Glutamatergic neuron (in vitro differentiated cells): ENCODE measurements at places on chromosomes 12 and 14.

DNA sequence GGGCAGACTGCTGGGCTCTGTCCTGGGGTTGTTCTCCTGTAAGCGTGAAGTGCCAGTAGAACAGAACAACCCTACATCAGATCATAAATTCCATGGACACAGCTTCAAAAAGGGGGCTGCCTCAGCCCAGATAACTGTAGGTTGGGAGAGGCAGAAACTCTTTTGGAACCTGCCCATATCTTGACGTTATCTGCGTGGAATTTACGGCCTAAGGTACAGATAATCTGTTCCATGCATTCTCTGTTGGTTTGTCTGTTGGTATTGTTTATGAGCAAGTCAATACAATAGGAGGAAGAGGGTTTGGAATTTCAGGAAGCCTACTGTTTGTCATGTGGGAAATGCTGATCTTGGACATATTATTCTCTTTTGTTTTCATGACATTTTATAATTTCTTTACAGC lies 36.7 kb downstream of the SLC25A47 start:
- DNase-seq, result no peak
- no peak overlapping the region for H3K27ac ChIP-seq
- no peaks in the 10 kb centered on the region for H3K27me3 ChIP-seq

GRCh38 chr12:74339211-74339610 lies 198.4 kb upstream of the ATXN7L3B start:
- no peaks in the 10 kb centered on the region for H3K36me3 ChIP-seq
- no peak for DNase-seq
- H3K4me3 ChIP-seq, result no peak overlapping the region
- no peaks in the 10 kb centered on the region for H3K4me1 ChIP-seq
- H3K27me3 ChIP-seq, result no peaks in the 10 kb centered on the region

GRCh38 chr12:107320929-107321631 lies 227.7 kb upstream of the CRY1 start:
- peaks cover 11% of the 10 kb centered on the region for H3K4me1 ChIP-seq
- peak overlapping the region; percentile 22 for H3K27ac ChIP-seq
- peaks cover 26% of the 10 kb centered on the region for H3K27me3 ChIP-seq
- peak overlapping the region; percentile 94 for H3K4me3 ChIP-seq
- peak; percentile 31 for DNase-seq

DNA sequence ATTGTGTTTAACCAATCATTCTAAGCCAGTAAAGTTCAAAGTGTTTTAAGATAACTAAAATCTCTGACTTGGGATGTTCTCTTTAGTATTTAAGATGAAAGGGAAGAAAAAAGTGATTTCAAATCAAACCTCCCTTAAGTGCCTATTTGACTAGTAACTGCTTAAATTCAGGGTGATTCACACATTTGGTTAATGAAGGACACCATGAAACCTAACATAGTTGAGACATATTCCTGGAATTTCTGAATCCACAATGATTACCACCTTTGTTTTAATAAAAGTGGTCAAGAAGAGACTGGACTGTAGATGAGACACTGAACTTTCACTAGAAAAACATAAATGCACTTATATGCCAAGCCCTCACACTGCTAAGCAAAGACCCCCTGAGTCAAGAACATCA lies 138.7 kb downstream of the MED13L start:
- H3K4me3 ChIP-seq, result no peak overlapping the region
- H3K27me3 ChIP-seq, result peaks cover 4% of the 10 kb centered on the region
- no peaks in the 10 kb centered on the region for H3K36me3 ChIP-seq
- DNase-seq, result no peak
- no peak overlapping the region for H3K27ac ChIP-seq
- peaks cover 10% of the 10 kb centered on the region for H3K4me1 ChIP-seq

GRCh38 chr14:33811721-33812120 lies 139.2 kb downstream of the EGLN3 start:
- H3K4me1 ChIP-seq, result no peaks in the 10 kb centered on the region
- H3K4me3 ChIP-seq, result no peak overlapping the region
- no peaks in the 10 kb centered on the region for H3K36me3 ChIP-seq
- no peaks in the 10 kb centered on the region for H3K27me3 ChIP-seq

DNA sequence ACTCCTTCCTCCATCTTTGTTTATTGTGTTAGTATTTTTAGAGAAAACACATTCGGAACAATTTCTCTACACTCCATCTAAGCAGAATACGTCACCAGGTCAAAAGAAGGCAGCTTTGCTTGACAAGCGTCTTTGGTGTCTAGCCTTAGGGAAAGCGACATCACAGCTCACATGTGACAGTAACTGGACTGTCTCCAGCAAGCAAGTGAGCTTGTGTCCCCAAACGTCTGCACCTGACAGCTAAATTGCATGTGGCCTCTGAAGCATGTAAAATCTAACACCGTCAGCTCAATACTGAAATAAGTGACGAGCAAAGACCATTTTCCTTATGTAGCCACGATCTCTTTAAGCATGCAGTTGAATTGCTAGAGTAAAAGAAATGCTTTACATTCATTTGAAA lies 509.8 kb downstream of the GLT1D1 start:
- peaks cover 10% of the 10 kb centered on the region for H3K36me3 ChIP-seq
- H3K4me1 ChIP-seq, result peaks cover 5% of the 10 kb centered on the region
- no peak for DNase-seq
- peaks cover 3% of the 10 kb centered on the region for H3K27me3 ChIP-seq

- H3K4me3 ChIP-seq, result no peak overlapping the region
- H3K27me3 ChIP-seq, result no peaks in the 10 kb centered on the region
- no peak overlapping the region for H3K27ac ChIP-seq
- no peak for DNase-seq
- H3K4me1 ChIP-seq, result peaks cover 6% of the 10 kb centered on the region
Observed at GRCh38 chr12:105431537-105432100, 101.1 kb downstream of the C12orf75 start.

DNA sequence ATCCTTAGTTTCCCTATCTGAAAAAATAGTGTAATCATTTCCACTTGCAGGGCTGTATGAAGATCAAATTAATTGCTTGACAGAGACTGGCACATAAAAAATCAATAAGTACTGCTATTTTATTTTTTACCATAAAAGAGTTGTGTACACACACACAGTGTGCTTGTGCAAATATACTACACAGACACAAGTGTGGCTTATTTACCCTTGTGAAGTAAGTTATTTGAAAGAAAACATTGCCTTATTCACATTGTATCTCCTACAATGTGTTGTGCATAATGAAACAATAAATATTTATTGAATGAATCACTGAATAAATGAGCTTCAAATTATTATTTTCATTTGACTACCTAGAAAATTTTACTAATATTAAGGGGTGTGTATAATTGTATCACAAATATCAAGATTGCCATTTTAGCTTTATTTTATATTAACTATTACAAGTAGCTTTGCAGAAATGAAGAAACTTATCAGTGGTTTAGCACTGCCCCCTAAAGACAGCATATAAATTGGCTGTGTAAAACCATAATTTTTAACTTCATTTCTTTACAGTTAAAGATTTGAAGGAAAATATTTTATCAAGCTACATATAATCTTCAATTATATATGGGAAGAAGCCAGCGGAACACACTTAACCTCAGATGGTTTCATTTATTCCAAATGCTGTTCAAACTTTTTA lies 11.3 kb downstream of the GARIN6 start:
- H3K4me3 ChIP-seq, result no peak overlapping the region
- no peak overlapping the region for H3K27ac ChIP-seq
- H3K27me3 ChIP-seq, result no peaks in the 10 kb centered on the region
- DNase-seq, result no peak
- H3K36me3 ChIP-seq, result no peaks in the 10 kb centered on the region

- H3K4me3 ChIP-seq, result no peak overlapping the region
- no peak overlapping the region for H3K27ac ChIP-seq
- no peak for DNase-seq
- H3K36me3 ChIP-seq, result no peaks in the 10 kb centered on the region
- H3K27me3 ChIP-seq, result no peaks in the 10 kb centered on the region
Observed at GRCh38 chr12:59010941-59011340, 90.6 kb upstream of the LRIG3 start.

DNA sequence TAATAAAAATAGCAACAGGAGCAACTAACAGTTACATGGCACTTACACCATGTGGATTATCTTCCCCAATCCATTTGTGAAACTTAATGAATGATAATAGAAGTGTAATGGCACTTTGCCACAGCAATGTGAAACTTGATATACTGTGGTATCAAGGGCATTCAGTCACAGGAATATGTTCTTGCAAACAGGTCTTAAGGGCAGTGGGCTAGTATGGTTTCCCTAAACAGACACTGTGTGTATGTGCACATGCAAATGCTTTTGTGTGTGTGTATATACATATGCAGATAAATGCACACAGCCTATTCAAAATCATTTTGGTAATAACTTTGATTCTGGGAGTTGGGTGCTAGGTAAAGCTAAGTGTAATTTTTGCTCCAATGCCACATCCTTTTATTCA lies 26.2 kb upstream of the ARHGAP5 start:
- H3K27ac ChIP-seq, result no peak overlapping the region
- H3K27me3 ChIP-seq, result no peaks in the 10 kb centered on the region
- H3K4me1 ChIP-seq, result no peaks in the 10 kb centered on the region
- peaks cover 4% of the 10 kb centered on the region for H3K36me3 ChIP-seq
- no peak overlapping the region for H3K4me3 ChIP-seq

DNA sequence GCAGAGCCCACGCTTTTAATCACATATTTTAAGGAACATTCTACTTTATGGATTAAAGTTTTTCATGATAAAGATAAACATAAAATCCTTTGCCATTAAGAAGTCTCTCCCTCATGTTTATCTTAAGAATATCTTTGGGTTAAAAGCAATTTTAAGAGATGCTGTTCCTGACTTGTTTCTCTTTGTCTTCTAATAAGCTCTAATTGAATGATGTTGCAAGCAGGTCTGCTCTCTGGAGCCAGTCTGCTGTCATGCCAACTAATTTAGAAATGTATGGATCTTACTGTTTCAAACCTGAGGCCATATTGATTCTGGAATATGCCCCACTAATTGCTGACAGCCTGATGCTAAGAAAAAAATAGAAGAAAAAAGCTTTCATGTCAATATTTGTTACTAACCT lies 173.6 kb downstream of the TTC8 start:
- peaks cover 1% of the 10 kb centered on the region for H3K27me3 ChIP-seq
- no peak overlapping the region for H3K4me3 ChIP-seq
- peak overlapping the region; percentile 63 for H3K27ac ChIP-seq

- DNase-seq, result no peak
- no peaks in the 10 kb centered on the region for H3K36me3 ChIP-seq
- no peaks in the 10 kb centered on the region for H3K4me1 ChIP-seq
- H3K27me3 ChIP-seq, result peaks cover 3% of the 10 kb centered on the region
- no peak overlapping the region for H3K4me3 ChIP-seq
Observed at GRCh38 chr14:92670643-92671366, 77.6 kb downstream of the LGMN start.

DNA sequence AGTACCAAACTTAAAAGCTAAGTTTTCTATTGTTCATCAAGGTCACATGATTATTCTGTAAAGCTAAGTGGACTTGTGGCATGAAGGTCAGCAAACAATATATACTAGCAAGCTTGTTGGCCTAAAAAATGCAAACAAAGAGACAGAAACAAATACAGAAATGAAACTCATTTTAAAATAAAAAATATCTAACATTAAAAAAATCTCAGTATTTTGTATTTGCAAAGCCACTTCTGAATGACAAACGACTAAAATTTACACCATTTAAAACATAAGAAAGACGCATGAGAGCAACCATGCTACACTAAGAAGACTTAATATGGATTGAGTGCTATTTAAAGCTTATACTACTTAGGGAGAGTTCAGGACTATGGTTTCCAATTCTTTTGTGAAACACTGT lies 72.8 kb upstream of the BBS10 start:
- peak overlapping the region; percentile 64 for H3K4me3 ChIP-seq
- H3K4me1 ChIP-seq, result peaks cover 15% of the 10 kb centered on the region
- DNase-seq, result no peak
- H3K36me3 ChIP-seq, result peaks cover 5% of the 10 kb centered on the region
- peaks cover 2% of the 10 kb centered on the region for H3K27me3 ChIP-seq

DNA sequence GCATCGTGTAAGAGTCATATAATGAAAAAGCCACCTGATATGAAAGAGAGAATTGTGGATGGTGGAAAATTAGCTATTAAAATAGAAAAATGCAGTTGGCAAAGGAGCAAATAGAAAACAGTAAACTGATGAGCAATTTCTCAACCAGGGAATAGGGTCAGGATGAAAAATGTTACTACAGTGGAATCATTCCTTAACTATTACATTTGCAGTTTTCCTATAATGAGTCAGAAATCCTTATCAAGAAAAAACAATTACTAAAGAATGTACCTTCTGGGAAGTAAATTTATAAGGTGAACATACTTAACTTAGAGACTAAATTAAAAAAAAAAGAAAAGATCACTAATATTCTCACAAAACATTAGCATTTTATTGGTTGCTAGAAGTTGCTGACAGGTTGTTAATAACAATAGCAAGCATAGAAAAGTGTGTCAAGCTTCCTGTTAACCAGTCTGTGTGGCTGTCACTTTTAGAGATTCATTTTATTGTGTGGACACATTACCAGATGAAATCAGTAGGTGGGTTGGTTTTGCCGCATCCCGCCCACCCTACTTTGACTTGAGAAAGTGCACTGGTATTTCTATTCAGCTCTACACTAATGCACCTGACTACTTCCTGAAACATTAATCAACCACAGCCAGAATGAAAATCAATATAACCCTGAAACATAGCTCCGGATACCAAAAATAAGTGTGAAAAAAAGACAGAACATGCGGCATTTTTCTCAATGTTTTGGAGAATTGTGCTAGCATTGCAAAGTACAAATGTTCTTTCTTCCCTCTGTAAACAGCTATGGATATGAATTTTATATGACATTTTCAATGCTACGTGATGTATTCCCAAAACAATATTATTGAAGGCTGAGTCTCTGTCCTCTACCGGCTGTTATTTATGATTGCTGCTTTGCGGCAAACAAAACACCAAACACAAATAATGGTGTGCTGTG lies 576.7 kb downstream of the SLC16A7 start:
- no peak for DNase-seq
- no peaks in the 10 kb centered on the region for H3K36me3 ChIP-seq
- H3K27me3 ChIP-seq, result no peaks in the 10 kb centered on the region
- H3K4me1 ChIP-seq, result peaks cover 24% of the 10 kb centered on the region
- H3K27ac ChIP-seq, result peak overlapping the region; percentile 49

DNA sequence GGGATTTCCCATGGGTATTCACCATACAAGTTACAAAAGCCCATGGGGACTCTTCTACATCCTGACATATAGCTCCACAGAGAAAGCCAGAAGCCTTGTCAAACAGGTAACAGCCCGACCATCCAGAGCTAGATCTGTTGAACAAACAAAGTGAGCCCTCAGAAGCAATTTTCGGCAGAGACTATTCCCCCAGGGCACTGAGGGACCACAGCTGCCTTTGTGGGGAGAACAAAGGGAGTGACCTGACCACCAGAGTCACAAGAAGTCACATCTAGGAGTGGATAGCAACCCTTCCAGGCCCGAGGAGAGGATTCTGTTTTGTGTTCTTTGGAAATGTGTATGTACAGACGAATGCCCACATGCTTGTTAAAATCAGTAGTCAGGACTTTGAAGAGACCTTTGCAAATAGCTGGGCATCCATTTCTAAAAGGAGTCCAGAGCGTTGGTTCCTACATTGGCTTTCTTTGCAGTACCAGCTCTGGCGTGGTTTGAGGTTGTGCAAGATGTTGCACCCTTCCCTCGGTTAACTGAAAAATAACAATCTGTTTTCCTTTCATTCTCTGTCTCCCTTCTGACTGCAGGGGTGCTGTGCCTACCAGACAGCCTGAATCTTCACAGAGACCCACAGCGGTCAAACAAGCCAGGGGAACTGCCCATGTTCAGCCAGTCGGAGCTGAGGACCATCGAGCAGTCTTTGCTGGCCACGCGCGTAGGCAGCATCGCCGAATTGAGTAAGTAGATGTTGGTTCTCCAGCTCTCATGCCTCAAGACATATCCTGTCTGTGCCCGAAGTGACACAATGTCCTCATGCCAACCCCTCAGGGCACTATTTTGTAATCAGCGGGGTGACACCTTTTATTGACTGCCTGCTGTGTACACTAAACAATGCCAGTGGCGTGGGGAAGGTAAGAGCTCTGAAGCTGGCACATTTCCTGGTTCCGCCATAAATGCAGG lies 165.4 kb upstream of the PWP1 start:
- no peak for DNase-seq
- no peaks in the 10 kb centered on the region for H3K4me1 ChIP-seq
- peaks cover 3% of the 10 kb centered on the region for H3K27me3 ChIP-seq
- no peaks in the 10 kb centered on the region for H3K36me3 ChIP-seq
